ENCODE measurements at places on chromosomes 13 and 19.

GRCh38 chr19:58279042-58279924 is 528 bp downstream of the ZNF8 start:
- peak; percentile 27 for DNase-seq

DNA sequence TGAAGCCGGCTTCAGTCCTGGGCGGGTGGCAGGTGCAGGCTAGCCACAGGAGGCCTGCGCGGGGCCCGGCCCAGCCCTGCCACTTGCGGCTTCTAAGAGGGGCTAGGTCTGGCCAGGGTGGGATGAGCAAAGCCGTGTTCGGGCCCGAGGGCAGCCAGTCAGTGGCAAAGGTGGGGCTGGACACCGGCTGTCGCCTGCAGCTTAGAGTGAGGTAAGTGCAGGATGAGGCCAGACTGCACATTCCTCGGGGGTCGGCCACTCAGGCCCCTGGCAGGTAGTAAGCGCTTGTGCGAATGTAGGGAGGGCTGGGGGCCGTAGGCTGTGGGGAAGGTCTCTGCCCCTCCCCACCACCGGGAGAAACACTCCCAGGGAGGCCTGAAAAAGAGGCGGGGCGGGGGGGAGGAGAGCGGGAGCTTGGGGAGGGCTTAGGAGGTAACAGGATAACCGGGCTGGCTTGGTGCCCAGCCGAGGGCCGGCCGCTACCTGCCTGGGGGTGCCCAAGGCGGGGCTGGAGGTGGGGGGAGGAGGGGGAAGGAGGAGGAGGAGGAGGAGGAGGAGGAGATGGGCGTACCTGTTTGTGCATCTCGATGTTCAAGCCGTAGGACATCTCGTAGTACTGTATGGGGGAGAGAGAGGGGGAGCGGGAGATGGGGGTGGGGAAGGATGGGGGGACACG is 6.4 kb downstream of the TLE5 start:
- no peak for DNase-seq

DNA sequence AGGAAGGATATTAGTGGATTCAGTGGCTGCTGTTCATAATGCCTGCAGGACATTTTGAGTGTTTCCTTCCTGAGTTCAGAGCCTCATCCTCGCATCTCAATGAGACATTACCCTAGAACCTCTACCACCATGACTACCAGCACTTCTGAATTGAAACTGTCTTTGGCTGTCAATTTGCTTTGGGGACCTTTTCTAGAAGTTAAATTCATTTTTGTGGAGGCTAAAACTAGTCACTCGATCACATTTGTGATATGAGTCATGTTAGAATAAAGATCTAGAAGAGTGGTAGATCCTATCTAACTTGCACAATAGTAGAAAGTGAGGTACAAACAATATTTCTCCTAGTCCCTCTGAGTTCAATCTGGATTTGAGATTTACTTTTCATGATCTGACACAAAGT is 124.9 kb downstream of the KCNRG start:
- DNase-seq = no peak

DNA sequence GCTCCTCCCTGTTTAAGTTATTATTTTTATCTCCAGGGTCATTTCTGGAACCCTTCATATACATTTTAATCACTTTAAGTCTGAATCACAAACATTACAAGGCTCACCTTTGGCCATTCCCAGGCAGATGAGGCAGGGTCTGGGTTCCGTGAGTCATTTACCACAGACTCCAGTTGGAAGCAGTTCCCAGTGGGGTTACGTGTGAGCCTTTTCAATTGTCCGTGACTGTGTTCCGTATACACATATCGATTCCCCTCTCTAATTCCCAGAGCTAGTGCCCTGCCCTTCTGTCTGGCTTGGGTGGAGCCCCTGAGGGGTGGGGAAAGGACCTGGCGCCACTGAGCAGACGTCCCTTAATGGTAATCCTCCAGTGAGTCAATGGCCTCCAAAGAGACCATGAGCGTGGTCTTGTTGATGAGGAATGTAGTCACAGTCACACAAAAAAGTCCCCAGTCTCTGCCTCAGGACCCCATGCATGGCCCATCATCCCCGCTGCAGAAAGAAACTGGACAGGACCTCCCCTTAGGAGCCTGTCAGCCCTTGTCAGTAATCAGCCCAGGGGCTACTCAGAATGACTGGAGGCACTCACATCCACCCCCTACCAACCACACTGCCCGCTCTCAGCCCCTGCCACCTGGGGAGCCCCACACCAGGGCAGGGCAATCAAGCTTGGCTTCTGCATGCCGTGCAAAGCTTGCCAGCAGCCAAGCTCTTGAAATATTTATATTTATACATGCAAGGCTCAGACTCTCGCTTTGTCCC is 144.4 kb downstream of the ZIC5 start:
- no peak for DNase-seq

- DNase-seq = no peak
These were observed 24.5 kb downstream of the DIAPH3 start for GRCh38 chr13:60139272-60139671.

DNA sequence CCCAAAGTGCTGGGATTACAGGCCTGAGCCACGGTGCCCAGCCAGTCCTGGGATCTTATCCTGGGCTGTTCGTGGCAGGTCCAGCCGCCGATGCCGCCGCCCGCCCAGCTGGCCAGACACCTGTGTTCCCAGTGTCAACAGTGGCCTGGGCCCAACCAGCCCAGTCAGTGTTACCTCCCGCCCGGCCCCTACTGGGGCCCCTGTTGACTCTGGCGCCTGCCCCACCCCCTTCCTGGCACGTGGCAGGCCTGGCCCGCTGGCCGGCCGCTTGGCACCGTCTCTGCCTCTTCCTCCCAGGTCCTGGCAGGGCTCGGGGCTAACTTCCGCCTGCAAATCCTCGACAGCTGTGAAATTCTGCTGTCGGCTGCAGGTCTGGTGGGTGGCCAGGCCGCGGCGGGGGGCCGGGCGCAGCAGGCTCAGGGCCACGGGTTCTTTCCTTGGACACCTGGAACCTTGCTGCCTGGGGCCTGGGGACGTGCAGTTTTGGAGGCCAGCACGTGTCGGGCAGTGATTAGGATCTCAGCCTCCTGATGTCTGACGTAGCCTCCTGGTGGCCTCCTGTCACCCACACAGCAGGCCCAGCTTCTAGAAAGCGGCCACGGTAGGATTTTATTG is 9.1 kb downstream of the ARID3A start:
- DNase-seq = no peak

- DNase-seq = no peak
These were observed 1492.8 kb downstream of the UQCRFS1 start for GRCh38 chr19:27720155-27720554.

GRCh38 chr13:107124730-107125129 is 556.8 kb upstream of the ARGLU1 start:
- DNase-seq = no peak

- no peak for DNase-seq
These were observed 1034.7 kb downstream of the SLITRK1 start for GRCh38 chr13:82847595-82847994.

DNA sequence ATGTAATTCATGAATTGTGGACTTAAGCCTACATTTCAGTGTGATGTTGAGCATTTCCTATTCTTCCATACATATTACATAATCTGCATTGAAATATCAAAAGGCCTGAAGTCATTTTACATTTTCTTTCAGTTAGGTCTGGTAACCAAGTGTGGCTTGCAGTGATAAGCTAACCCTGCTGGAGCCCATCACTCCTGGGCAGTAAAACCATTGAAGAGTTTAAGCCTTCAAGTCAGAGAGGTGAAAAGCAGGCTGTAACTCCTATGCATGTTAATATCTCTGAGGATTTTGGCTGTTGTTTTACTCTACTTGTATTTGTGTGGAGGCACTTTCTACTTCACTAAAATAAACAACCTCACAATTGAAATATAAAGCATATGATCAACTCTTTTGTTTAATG is 248.8 kb downstream of the SLITRK5 start:
- DNase-seq = no peak

DNA sequence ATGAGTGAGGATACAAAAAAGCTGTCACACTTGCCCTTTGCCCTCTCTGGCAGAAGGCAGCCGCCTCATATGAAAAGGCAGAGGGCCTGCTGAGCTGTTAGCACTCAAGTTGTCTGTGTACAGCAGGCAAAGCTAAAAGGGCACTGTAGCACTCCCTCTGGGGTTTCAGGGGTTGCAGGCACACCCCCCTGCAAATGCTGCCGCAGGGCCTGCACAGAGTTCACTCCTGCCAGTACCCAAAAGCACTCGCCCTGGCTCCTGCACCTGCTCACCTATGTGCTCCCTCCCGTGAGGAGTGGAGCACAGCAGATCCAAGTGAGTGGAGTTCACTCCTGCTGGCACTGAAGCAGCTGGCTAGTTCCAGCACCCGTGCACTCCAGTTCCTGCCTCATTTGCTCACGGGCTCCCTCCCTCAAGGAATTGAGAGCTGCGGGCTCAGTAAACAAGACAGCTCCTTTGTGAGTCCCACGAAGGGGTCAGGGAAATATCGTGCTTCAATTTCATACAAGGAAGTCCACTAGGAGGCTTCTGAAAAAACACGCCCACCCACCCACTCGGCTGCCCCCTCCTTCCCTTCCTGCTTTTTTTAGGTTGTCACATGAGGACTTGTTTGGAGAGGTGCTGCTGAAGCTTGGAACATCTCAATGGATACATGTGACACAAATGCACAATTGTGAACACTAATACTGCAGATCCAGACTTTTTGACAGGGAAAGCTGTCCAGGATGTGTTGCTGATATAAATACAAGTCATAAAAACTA is 9.9 kb upstream of the RCBTB2 start:
- no peak for DNase-seq

DNA sequence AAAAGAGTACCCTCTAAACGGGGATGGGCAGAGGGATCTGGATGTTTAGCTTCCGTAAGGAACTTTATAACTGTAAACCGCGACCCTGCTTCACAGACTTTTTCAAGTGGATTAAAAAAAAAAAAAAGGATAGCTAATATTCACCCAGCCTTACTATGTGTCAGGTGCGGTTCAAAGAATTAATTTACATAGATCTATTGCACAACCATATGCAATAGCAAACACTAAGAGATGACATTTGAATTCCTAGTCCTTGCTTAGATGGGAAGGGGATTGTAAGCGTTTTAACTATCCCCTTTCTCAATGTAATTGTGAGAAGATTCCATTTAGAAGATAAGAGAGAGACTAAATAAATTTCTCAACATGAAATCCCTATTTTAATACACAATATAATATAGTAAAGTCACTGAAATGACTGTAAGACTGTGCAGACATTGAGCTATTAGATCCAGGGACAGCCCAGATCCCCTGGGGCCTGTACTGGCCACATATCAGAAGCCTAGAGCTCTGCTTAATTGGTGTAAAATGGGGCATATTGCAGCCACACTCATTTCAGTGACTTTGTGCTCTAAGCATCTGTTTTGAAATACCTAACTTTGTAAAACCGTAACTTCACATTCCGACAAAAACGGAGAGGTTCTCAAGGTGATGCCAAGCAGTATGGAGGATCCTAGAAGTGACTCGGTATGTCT is 13.6 kb downstream of the LATS2 start:
- DNase-seq = no peak

GRCh38 chr13:110237875-110238817 is 68.8 kb downstream of the COL4A1 start:
- no peak for DNase-seq

- DNase-seq = no peak
These were observed 35.9 kb upstream of the DCT start for GRCh38 chr13:94515374-94515773.

DNA sequence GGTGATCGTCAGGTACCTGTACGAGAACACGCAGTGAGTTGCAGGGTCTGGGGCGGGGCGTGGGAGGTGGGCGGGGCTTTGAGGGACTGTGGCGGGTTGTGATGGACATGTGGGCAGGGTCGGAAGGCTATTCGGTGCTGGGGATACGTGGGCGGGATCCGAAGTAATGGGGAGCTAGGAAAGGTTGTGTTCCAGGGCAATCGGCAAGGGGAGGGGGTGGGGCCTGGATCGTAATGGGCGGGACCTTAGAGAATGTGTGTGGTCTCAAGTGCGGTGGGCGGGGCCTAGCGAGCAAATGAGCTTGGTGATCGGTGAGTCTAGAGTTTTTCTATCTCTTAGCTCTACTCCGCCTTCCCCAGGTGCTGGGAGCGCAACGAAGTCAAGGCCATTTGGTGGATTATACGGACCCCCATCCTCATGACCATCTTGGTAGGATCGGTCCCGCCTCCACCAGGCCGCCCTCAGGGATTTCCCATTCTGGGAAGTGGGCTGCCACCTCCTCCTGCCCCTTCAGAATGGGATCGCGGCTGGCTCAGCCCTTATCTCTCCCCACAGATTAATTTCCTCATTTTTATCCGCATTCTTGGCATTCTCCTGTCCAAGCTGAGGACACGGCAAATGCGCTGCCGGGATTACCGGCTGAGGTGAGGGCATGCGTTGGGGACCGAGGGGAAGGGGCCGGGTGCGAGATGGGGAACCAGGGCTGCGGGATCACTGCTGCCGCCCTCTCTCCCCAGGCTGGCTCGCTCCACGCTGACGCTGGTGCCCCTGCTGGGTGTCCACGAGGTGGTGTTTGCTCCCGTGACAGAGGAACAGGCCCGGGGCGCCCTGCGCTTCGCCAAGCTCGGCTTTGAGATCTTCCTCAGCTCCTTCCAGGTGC is 9.6 kb downstream of the GIPR start:
- no peak for DNase-seq

DNA sequence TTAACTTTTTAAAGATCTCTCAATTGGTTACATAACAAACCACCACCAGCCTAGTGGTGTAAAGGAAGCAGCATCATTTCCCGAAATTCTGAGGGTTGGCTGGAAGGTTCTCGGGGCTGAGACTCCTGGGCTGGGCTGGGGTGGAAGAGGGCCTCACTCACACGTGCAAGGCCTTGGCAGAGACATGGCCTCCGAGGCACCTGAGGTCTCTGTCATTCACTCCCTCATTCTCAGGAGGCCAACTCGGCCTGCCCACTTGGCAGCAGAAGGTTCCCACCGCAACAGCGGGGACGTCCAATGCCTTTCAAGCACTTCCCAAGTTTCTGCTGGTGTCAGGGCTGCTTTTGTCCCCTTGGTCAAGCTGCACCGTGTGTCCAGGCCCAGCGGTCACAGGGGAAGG is 18.6 kb upstream of the RASA3 start:
- no peak for DNase-seq

- no peak for DNase-seq
These were observed 58.4 kb downstream of the ELF1 start for GRCh38 chr13:40960716-40961115.

GRCh38 chr19:53057904-53058580 is 13.5 kb downstream of the ERVV-2 start:
- DNase-seq = peak; percentile 46

DNA sequence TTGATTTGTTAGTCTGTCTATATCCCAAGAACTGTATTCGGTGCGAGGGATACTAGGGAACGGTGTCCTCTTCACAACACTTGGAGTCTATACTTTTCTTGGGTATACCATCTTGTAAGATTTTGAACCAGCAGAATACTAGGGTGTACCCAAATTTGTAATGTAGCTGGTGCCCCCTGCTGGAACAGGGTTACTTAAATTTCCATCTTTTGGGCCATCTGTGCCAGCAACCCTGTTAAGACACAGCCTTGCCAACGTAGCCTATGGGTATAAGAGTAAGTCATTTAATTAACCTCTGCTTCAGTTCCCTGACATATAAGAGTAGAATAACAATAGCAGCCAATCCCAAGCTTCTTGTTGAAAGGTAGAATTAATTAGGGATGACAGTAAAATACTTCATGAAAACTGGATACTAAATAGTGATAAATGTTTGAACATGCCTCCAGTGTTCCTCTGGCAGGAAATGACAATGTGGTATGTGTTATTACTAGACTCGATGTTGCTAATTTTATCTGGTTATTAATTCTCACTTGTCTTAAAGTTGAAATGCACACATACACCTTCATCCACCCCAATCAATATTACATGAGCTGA is 607.6 kb downstream of the FGF9 start:
- DNase-seq = peak; percentile 23

All from left renal pelvis (tissue), 4 donors.